ENCODE measurements at places on chromosomes 1 and 21.

DNA sequence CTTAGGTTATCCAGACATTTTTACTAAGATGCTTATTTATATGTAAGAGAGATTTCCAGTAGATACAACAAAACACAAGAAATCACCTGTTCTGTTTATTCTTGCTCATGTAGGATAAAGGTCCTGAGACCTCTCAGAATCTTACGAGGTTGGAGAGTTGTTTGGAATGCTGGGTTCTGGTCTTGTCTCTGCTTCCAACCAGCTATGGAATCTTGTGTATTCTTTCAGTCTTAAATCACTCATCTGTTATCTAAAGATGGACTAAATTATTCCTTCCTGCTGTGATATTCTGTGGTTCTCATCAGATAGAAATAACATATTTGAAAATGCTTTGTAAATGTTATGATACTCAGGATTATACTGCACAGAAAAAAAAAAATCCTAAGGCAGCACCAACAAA lies 21.3 kb downstream of the GNAT2 start:
- no peak for DNase-seq

- no peak for DNase-seq
Measured at GRCh38 chr1:59225594-59226316, 71.1 kb upstream of the FGGY start.

DNA sequence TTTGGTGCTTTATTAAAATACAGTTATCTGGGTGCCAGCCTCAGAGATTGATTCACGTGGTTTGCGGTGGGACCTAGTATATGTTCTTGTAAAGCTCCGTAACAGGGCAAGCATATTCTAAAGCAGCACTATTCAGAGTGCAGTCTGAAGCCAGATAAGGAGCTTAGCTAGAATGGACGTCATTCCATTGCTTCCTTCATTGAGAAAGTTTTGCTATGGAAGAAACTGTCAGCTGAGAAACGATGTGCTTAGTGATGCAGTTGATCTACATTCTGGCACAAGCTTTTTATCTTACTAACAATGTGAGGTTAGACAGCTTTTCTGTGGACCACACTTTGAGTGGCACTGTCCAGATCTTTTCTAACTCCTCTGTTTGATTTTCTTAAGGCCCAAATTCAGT lies 26.2 kb downstream of the SLC44A3 start:
- DNase-seq, result no peak

- no peak for DNase-seq
Measured at GRCh38 chr1:157113631-157114030, 14.0 kb upstream of the ETV3L start.

- no peak for DNase-seq
Measured at GRCh38 chr1:172203902-172204301, 216.6 kb upstream of the C1orf105 start.

- no peak for DNase-seq
Measured at GRCh38 chr1:78224246-78224785, 178.6 kb downstream of the GIPC2 start.

DNA sequence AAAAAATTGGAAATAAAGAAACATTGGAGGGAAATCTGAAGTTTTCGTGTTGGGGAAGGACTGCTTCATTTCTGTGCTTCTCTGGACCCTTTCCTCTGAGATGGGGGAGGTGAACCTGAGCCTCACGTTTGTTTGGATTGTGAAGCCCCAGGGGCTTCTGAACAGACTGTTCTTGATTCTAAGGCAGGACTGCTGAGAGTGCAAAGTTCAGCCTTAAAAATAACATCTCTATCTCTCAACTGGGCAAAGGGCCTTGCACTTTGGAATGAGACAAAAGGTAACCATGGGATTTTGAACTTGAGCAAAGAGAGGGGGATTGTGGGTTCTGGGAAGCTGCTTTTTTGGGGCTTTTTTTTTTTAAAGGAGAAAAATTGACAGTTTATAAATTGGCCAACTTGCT lies 45.0 kb downstream of the GPR88 start:
- DNase-seq, result no peak

DNA sequence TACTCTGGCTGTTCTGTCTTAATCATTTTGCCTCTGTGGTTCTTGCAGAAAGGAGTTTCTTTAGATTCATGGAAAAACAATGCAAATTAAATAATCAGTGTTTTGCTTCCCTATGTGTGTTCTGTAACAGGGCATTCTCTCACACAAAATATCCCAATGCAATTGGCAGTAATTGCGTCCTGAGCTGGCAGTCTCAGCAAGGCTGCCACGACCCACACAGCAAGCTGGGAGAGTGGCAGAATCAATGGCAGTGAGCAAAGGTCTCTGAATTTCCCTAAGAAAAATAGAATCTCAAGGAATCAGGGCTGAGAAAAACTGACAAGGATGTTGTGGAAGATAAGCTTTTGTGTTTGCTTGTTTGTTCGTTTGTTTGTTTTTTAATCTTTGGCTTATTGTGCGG lies 198.1 kb upstream of the ST6GALNAC5 start:
- DNase-seq, result no peak

DNA sequence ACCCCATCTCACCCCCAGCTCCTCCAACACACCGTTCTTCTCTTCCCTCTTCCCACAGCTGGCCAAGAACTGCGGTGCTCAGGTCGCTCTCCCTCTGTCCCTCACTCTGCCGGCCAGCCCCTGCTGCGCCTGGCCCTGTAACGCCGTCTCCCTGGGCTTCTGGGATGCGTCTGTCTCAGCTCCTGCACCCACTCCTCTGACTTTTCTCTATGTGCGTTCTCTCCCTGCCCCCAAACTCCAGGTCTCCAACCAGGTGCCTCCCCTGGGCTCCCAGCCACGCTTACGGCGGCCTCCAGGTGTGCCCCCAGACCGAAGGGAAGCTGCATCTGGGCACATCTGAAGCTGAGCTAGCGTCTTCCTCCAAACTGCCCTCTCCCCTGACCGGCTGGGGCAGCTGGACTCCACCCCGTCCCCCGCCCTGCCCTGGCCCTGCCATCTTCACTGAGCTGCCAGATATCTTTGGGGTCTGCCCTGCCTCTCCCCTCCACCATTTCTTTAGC lies 2.6 kb downstream of the KRTAP10-12 start:
- DNase-seq, result no peak

DNA sequence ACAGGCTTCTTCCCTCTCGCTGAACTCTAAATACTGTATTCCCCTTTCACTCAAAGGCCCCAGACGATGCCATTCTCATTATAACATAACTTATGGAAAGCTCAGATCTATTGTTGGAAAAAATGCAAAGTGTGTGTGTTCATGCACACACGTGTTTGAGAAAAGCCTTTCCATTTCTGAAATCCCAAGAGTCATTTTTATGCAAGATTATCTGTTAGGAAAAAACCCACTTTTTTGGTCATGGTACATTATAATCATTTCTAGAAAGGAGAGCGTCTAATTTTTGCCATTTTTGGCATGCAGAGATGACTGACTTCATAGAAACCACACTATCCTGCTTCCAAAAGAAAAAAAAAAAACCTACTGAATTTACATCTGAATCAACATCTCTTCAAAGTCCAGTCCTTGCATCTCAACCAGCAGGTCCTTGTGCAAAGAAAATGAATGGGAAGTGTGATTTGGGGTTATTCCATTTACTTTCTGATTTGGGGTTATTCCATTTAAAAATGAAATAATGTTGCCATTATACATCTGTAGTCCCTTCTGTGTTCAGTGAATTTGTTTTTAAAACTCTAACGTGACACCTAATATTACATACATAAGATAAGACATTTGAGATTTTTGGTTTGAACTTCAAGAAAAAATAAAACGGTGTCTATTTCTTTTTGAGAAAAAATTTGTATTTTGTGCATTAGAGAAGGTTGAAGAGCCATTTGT lies 150.3 kb downstream of the DHRS3 start:
- no peak for DNase-seq

DNA sequence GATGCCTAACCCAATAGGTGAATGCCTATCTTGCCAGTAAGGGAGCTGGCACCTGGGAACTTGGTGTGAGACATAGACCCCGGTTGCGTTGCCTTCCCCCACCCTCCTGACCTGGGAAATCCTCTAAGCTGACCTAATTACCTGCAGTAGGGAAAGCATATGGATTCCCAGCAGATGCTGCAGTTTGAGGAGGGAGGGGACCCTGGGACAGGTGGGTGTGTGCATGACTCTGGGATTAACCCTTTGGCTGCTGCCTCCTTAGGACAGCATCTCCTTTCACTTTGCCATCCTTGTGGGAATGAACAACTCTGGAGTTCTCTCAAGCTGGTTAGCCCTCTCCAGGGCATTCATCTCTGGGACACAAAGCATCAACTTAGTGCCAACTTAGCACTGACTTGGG lies 16.4 kb upstream of the NFASC start:
- DNase-seq, result no peak

- DNase-seq, result no peak
Measured at GRCh38 chr1:172663732-172664131, 4.8 kb downstream of the FASLG start.

- DNase-seq, result no peak
Measured at GRCh38 chr1:185862235-185862634, 128.0 kb downstream of the HMCN1 start.

GRCh38 chr1:233689748-233690254 lies 75.9 kb downstream of the KCNK1 start:
- no peak for DNase-seq

GRCh38 chr1:247360991-247361731 lies 29.5 kb upstream of the ZNF496 start:
- no peak for DNase-seq

DNA sequence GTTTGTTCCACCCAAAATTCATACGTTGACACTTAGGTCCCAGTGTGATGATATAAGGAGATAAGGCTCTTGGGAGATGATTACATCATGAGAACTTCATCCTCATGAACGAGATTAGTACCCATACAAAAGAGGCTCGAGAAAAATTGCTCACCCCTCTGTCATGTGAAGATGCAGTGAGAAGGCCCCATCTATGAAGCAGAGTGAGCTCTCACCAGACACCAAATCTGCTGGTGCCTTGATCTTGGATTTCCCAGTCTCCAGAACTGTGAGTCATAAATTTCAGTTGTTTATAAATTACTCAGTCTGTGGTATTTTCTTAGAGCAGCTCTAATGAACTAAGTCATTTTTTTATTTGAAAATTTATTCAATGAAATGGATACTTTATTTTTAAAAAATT lies 42.6 kb upstream of the USP25 start:
- no peak for DNase-seq

DNA sequence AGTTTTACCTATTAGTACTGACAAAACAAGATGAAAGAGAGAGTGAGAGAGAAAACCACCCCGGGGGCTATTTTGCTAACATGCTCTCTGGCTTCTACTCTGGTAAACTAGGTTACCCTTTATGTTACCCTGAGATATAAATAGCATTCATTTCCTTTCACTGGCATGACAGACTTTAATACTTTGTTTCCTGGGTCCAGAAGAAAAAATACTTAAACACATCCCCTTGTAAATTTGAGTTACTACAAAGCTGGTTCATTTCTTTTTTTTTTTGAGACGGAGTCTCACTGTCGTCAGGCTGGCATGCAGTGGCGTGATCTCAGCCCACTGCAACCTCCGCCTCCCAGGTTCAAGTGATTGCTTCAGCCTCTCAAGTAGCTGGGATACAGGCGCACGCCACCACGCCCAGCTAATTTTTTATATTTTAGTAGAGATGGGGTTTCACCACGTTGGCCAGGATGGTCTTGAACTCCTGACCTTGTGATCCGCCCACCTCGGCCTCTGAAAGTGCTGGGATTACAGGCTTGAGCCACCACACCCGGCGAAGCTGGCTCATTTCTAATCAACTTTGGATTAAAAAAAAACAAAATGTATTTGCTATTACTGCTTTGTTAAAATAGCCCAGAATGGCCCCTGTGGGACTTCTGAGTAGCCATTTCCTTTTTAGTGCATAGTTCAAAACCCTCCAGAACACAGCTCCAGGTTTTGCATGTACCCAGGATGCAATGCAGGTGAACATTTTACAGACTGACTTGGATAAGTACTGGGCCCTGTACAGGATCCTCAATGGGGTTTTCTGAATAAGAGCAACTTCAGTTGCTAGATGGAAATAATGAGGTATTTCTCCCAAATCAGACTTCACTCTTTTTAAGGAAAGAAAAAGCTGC lies 20.6 kb downstream of the INPP5B start:
- DNase-seq, result no peak

DNA sequence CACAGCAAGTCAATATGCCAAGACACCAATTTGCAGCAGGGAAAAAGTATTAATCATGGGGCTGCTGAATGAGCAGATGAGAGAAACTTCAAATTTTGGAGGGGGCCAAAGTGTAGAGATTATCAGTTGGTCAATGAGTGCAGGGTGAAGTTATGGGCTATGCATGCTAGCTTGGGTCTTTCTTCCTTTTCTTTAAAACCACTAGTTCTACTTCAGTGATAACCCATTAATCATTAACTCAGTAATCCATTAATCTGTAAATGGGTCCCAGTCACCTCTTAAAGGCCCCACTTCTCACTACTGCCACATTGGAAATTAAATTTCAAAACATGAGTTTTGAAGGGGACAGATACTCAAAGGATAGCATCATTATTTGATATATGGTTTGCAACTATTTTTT lies 688.6 kb upstream of the ADGRL4 start:
- no peak for DNase-seq

DNA sequence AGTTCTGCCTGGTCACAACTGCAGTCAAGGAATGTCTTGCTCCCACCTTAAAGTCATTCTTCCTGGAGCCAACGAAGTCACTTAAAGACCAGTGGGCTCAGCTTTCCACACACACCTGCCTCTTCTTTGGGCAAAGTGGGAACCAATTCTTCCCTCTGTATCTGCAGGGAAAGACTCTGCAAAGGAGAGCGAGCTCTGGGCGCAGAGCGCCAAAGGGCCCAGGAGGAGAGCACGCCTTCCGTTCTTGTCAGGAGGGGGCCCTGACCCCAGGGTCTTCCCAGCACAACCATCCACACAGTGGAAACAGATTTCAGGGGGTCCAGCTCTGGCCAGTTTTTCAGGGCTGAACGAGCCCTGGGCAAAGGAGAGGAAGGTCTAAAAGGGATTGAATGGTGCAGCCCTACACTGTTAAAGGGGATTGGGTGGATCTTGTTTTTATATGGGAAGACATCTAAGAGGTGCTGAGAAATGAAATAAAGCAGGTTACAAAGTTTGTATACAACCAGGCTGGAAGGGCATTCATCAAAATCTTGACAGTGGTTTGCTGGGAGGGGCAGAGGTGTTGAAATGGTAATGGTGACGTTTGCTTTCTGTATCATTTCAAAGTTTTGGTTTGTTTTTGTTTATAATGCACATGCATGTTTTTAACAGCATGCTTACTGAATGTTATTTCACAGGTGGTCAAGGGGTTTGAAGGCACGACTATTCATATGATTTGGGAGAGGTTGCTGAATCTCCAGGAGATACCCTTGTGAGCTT lies 6.8 kb upstream of the OLIG2 start:
- no peak for DNase-seq

DNA sequence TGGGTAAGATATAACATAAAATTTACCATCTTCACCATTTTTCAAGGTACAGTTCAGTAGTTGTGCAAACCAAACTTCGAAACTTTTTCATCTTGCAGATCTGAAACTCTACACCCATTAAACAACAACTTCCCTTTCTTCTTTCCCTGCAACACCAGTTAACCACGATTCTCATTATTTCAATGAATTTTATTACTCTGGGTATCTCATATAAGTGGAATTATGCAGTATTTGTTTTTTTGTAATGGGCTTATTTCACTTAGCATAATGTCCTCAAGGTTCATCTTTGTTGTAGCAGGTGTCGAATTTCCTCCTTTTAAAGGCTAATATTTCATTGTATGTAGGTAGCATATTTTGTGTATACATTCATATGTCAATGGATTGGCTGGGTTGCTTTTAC lies 146.1 kb downstream of the SPATA46 start:
- DNase-seq, result no peak

- no peak for DNase-seq
Measured at GRCh38 chr1:17587693-17588047, 48.2 kb downstream of the ARHGEF10L start.

All from T-cell (primary cell).